ENCODE measurements at places on chromosomes 4 and X.

DNA sequence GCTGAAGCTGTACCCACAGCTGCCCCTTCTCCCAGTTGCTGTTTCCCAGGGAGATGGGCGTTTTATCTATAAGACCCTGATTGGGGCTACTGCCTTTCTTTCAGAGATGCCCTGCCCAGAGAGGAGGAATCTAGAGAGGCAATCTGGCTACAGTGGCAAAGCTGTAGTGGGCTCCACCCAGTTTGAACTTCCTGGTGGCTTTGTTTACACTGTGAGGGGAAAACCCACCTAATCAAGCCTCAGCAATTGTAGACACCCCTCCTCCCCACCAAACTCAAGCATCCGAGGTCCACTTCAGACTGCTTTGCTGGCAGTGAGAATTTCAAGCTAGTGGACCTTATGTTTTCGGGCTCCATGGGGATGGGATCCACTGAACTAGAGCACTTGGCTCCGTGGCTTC lies 240.4 kb upstream of the AFF2 start:
- DNase-seq, result no peak

- peak; percentile 76 for DNase-seq
Observed at GRCh38 chrX:137194164-137194563, 160.4 kb upstream of the GPR101 start.

GRCh38 chrX:35809781-35810180 lies 11.6 kb downstream of the MAGEB16 start:
- DNase-seq, result no peak

DNA sequence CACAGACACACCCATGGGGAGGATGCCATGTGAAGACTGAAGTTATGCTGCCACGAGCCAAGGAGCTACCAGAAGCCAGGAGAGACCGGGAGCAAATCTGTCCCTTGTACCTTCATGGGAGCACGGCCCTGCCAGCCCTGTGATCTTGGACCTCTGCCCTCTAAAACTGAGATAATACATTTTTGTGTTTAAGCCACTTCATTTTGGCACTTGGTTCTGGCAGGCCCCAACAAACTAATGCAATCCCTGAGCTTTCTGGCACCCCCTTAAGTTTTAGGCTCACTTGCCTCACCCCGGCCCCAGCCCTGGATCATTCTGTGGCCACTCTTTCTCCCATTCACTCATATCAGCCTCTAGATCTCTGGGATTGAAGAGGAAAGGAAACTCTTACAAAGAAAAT lies 35.4 kb downstream of the SEL1L3 start:
- no peak for DNase-seq

GRCh38 chr4:184826691-184827270 lies 1.0 kb upstream of the ACSL1 start:
- no peak for DNase-seq

GRCh38 chr4:123090886-123091285 lies 168.5 kb upstream of the NUDT6 start:
- DNase-seq, result no peak

DNA sequence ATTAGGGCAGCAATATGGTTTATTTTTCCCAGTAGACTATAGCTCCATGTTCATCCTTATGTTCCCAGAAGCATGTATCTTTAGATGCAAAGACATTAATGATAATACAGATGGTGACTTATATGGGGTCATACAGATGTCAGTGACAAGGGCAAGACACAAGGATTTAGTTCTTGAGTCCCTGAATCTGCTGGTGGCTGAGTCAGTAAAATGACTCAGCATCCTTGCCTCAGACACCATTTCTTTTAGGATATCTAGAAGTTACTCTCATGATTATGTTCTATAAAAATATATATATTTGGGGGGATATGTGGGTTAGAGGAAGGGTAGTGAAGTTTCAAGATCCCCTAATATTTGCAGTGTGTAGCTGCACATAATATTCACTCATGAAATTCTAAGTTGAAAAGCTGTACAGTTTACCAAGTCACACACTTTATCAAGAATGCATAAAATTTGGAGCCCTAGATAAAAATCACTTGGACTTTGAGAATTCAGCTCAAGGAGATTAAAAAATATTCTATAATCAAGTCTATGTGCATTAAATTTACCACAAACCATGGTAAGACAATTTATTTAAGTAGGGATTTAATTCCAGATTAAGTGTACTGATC lies 101.9 kb downstream of the LNX1 start:
- DNase-seq, result no peak
